ENCODE measurements at places on chromosomes 6 and 20.

- DNase-seq: no peak
Observed at GRCh38 chr6:48689498-48689897, 578.5 kb upstream of the PTCHD4 start.

GRCh38 chr6:41428996-41429421 lies 93.6 kb downstream of the NCR2 start:
- peak; percentile 69 for DNase-seq

DNA sequence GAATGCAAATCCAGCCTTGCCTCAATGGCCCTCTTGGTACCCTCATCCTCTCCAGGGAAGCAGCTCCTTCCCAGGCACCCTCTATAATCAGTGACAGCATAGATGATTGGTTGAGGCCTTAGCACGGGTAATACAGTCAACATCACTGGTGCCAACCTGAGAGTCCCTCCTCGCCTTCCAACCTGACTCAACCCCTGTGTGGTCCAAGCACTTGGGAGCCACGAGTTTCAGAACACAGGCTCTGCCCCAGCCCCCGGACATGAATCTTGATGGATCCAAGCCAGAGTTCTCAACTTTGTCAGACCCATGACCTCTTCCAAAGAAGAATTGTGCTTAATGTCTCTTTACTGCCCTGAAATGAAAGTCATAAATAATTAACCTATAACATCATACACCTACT lies 213.9 kb downstream of the PREX1 start:
- no peak for DNase-seq

- DNase-seq: no peak
Observed at GRCh38 chr20:23358923-23359593, 2.9 kb upstream of the GZF1 start.

- DNase-seq: no peak
Observed at GRCh38 chr20:32045999-32046398, 6.0 kb upstream of the HCK start.

- no peak for DNase-seq
Observed at GRCh38 chr6:52537001-52537753, 39.7 kb downstream of the TRAM2 start.

DNA sequence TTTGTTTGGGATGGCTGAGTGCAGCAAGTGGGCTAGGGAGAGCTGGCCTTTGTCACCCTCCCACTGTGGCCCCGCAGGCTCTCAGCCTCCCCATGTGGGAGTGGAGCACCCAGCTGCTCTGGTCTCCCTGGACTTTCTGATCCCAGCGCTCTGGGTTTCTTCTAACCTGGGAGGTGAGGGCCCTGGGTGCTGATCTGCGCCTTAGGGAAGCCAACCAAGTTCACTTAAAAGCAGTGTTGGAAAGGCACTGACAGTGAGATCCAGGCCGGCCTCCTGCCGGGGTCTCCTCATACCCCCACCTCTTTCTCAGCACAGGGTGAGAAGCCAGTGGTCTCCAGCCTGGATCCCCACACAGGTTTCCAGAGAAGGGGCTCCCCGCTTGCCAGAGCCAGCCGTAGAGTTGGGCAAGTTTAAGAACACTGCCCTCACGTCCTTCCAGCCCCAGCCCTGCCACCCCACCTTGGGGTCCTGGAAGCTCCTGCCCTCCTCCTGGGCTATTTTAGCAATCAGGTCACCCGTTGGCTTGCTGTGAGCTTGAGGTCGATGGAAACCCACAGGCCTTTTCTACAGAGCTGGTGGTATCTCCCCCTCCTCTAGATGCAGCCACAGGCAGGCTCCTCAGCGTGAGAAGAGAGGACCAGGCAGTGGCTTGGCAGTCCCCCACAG lies 9.6 kb downstream of the C20orf203 start:
- no peak for DNase-seq

- DNase-seq: no peak
Observed at GRCh38 chr6:22392711-22393110, 95.9 kb upstream of the PRL start.

DNA sequence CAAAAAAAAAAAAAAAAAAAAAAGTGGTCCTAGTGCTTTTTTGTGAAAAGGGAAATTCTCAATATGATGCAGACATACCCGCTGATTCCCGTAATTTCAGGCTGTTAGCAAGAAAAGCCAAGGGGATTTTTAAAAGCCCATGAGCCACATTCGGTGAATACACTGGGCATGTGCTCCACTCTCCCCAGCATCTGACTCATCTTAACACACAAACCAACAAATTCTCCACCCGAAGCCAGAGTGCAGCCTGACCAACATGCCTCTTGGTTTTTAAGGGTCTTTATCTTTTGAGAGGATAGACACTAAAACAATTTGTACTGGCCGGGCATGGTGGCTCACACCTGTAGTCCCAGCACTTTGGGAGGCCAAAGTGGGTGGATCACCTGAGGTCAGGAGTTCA lies 45.5 kb upstream of the CD83 start:
- no peak for DNase-seq

DNA sequence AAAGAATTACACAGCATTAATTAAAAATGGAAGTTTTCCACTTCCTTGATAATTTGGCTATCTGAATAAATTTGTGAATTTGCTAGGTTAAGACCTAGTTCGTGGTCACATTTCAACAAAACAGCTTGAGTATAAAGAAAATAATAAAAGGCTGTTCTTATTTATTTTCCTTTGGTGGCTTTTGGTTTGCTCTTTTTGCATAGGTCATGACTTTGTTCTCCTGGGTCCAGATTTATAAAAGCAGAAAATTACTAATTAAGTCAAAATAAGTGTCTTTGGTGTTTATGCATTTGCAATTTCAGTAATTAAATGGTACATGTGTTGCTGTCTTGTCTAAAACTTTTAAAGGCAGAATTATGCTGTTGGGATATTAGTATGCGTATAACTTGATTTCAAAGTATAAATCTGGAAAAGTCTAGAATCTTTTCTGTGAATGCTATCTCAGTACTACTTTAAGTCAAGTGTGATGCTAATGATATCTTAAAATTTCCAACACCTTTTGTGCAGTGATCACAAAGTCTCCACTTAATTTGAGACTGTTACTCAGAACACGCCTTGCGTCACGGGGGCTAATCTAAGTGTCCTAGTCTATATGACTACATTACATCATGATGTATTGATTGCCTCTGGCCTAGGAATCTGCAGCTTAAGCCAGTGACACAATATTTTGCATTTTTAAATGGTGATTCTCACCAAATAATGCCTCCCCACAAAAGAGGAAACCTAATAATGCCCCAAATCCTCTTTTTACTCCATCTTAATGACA lies 41.0 kb downstream of the GNAS start:
- no peak for DNase-seq

GRCh38 chr6:43990627-43991619 lies 136.3 kb downstream of the MRPL14 start:
- DNase-seq: peak; percentile 68

GRCh38 chr6:38284802-38285394 lies 354.8 kb downstream of the BTBD9 start:
- DNase-seq: no peak
